ENCODE measurements at places on chromosomes 5 and 9.
A peak's percentile ranks its signal among the peaks of the same experiment; 100 is the strongest.

- H3K36me3 ChIP-seq = no peaks in the 10 kb centered on the region
- DNase-seq = no peak
- no peak overlapping the region for H3K27ac ChIP-seq
- H3K4me1 ChIP-seq = no peaks in the 10 kb centered on the region
- H3K4me3 ChIP-seq = no peak overlapping the region
Measured at GRCh38 chr5:1131191-1131621, 19.3 kb upstream of the SLC12A7 start.

- no peaks in the 10 kb centered on the region for H3K27me3 ChIP-seq
- H3K36me3 ChIP-seq = peaks cover 22% of the 10 kb centered on the region
- peaks cover 11% of the 10 kb centered on the region for H3K4me1 ChIP-seq
- no peak for DNase-seq
Measured at GRCh38 chr5:65292196-65292595, 189.5 kb downstream of the ADAMTS6 start.

DNA sequence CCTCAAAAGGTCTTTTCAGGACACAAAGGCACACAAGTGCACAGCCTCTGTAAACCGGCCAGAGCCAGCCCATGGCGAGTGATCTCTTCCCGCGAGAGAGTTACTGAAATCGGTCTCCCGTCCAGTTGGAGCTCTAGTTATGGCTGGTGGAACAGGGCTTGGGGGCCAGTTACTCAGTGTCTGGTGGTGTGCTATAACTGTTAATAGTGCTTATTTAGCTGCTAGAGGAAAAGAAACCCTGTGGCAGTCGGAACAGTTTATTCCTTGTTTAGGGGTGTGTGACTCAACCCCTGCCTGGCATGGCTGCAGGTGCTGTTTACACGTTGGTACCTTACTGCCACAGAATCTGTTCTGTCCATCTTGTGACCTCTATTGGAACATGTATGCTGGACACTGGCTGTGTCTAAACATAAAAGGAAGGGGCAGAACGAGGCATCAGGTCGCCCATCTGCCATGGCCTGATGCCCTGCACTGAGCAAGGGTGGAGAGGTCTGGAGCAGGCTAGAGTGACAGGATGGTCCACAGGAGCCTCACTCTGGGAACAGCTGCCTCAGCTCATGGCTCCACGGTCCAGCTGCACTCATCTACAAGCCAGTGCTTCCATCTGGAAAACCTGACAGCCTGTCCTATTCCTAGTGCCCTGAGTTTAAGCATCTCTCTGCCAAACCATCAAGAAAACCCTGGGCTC lies 49.6 kb upstream of the SIMC1 start:
- peaks cover 7% of the 10 kb centered on the region for H3K4me1 ChIP-seq
- no peak overlapping the region for H3K27ac ChIP-seq

DNA sequence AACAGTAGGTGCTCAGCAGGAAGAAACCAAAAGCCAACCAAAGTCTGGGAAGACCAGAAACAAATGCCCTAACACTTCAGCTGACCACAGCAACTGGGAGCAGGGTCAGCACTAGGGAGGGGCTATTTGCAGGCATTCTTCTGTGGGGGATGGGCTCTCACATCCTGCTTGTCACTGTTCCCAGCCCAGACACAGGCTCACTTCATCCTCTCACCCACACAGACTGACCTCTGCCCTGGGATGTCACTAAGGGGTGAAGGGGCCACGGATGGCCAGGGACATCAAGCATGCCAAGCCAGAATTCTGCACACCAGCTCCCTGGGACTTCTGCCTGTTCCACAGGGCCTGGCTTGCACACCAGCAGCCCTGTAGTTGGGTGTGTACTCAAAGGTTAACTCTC lies 28.7 kb downstream of the GFRA3 start:
- H3K27ac ChIP-seq = no peak overlapping the region
- no peak for DNase-seq
- H3K36me3 ChIP-seq = no peaks in the 10 kb centered on the region
- H3K4me3 ChIP-seq = no peak overlapping the region

- peak overlapping the region; percentile 66 for H3K27ac ChIP-seq
- peak; percentile 63 for DNase-seq
- H3K4me3 ChIP-seq = peak overlapping the region; percentile 90
- H3K4me1 ChIP-seq = peaks cover 45% of the 10 kb centered on the region
- H3K27me3 ChIP-seq = peaks cover 3% of the 10 kb centered on the region
- H3K36me3 ChIP-seq = peaks cover 14% of the 10 kb centered on the region
Measured at GRCh38 chr9:6414247-6414641, 1.2 kb downstream of the UHRF2 start.

DNA sequence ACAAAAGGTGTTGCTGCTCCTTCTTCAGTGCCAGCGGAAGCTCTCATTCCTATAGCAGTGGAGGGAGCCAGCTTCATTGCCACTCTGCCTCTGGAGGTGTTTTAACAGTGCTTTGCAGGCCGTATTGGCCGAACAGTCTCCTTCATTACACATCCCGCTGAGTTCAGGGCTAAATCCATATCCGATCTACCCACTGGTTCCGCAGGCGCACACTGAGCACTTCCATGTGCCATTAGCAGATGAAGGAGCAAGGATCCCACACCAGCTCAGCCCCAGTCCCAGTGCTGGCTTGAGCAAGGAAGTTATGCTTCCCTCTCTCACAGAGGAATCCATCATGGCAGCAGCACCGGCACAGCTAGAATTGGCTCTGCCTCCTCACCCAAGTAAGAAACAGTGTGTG lies 121.2 kb upstream of the IRX2 start:
- H3K36me3 ChIP-seq = no peaks in the 10 kb centered on the region
- H3K4me1 ChIP-seq = no peaks in the 10 kb centered on the region
- no peak overlapping the region for H3K27ac ChIP-seq
- no peaks in the 10 kb centered on the region for H3K27me3 ChIP-seq

DNA sequence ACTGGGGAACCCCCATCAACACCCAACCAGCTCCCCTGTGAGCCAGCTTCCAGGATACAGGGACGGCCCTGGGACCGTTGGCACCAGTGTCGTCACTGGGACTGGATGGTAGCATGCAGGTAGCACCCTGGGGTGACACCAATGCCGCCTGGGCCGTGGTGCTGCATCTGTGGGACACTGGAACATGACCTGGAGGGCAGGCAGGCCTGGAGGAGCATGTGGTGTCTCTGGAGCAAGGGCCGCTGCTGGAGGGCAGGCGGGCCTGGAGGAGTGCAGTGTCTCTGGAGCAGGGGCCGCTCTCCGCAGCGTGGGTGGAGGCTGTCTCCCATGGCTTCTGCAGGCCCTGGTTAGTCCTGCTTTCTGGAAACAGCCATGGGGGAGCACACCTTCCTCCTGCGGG lies 13.1 kb downstream of the LPCAT1 start:
- H3K4me3 ChIP-seq = no peak overlapping the region
- H3K27me3 ChIP-seq = no peaks in the 10 kb centered on the region
- peaks cover 8% of the 10 kb centered on the region for H3K36me3 ChIP-seq
- H3K4me1 ChIP-seq = peaks cover 20% of the 10 kb centered on the region
